ENCODE measurements at places on chromosomes 7 and 10. TPM values are rescaled to one million over a fixed set of nuclear protein-coding genes. Genes with fewer than 3 reads are reported as not detected.

DNA sequence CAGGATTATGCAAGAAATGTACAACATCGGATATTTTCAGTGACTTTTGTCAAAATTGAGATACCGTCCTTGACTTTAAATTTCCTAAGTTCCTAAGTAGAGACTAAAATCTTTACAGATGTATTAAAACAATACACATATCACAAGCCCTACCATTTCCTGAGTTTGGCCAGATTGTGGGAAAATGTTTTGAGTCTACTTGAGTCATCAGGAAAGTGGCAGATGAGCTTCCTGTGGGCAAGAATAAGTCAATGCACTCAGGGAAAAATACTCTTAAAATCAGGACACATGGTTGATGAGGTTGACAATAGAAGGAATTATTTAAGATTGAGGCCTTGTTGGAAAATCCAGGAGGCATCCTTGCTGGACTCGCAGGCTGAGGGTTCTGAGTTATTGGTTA is 162.5 kb downstream of the SNX10 start:
- no peak for DNase-seq

- no peak for DNase-seq
These were observed 3.9 kb upstream of the CDK6 start for GRCh38 chr7:92840316-92840715.

- no peak for DNase-seq
These were observed 118.8 kb downstream of the IQUB start for GRCh38 chr7:123415625-123416024.

DNA sequence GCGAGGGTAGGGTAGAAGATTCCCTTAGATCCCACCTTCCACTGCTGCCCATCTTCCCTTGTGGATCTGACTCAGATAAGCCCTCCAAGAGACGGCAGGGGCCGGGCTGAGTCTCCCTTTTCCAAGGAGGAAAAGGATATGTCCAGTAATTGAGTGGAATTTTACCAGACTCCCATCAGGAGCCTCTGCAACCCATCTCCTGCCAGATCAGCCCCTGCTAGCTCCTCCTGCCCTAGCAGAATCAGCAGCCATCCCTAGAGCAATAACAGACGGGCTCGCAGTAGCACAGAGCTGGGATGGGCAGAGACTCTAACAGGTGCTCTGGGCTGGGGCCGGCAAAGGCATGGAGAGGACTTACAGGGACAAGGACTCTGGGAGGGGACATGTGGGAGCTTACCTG is 73.5 kb downstream of the C10orf105 start:
- no peak for DNase-seq

- DNase-seq: no peak
These were observed 35.9 kb upstream of the ASAH2 start for GRCh38 chr10:50286996-50287803.

- DNase-seq: no peak
These were observed 65.5 kb downstream of the CPVL start for GRCh38 chr7:29080803-29081202.

DNA sequence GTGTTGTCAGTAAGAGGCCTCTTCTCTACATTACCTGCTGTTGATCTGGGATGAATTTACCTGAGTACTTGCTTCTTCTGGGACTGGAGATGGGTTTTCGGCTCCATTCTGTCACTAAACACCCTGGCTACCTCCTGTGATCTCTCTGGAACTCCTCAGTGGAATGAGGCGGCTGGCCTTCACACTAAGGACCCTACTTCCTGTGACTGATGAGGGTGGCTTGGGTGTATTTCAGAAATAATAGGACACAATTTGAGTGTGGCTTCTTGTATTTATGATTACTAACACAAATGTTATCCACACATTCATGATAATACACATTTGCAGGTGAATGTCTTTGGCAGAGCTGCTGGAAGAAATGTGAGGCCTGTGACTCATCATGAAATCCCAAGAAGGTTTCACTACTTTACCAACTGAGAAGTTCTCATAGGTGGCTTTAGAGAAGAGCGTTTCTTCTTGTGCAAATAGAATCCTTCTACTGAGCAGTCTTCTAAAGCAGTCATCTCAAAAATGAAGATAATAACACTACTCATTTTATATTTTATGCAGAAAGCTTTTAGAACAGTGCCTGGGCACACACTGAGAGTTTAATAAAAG is 21.3 kb upstream of the EVX1 start:
- no peak for DNase-seq

- DNase-seq: no peak
These were observed 8.4 kb upstream of the GBX1 start for GRCh38 chr7:151175793-151176311.

DNA sequence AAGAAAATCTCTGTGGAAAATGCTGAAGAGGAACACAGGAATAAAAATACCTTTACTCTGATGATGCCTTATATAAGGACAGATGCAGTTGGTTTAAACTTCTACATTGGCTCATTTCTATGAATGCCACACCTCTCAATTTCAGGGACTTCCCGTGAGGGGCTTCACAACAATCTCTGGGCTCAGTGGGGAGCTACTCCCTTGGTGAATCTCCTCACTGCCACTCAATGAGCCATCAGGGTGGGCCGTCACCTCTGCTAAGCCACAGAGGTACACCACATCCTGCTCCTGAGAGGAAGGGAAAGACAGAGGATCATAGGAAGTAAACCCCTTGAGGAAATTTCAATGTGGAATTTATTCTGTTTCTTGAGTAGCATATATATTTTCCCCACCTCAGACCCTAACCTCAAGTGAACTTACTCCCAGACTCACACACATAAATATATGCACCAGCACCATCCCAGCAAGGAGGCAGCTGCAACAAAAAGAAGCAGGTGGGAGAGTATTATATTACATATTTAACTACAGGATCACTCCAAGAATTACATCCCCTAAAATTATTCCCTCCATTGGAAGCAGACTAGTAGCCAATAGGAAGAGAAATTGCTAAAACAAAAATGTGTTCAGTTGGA is 63.3 kb upstream of the PRSS1 start:
- DNase-seq: no peak

GRCh38 chr7:13639396-13639795 is 350.1 kb downstream of the ETV1 start:
- no peak for DNase-seq

DNA sequence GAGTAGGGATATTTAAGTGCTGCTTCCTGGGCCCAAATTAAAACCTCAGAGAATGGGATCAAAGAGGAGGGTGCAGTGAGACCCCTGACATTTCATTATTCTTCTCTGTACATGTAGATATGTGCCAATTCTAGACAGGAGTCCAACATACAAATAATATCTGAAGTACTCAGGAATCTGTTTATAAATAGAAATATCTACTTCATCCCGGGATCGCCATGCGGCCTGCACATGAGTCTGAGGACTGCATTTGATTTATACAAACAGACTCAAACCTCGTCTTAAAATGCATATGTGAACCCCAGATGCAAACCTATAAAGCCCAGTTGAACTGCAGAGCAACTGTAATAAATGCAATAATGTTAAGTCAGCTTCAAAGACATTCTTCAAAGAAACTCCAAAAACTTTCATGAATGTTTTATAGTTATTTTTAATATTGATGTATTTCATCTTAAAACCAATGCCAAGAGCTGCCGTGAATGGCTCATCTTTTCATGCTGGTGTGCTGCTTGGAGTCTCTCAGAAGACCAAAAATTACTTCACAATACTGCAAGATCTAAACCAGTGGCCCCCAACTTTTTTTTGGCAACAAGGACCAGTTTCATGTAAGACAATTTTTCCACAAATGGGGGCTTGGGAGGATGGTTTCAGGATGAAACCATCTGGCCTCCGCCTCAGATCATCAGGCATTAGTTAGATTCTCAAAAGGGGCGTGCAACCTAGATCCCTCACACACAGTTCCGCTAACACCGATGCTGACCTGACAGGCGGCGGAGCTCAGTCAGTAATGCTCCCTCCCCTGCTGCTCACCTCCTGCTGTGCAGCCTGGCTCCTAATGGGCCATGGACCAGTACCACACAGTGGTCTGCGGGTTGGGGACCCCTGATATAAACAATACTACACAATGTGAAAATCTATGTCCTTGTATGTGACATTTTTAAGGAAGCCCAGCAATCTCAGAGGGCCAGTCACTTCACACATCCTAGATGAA is 166.9 kb downstream of the PARD3 start:
- no peak for DNase-seq

- no peak for DNase-seq
These were observed 295.9 kb downstream of the CSTF2T start for GRCh38 chr10:51403521-51403920.

The MYO3A gene
- total RNA-seq: 0.33 TPM

The PDE6C gene
- not detected for total RNA-seq

The ELN gene
- total RNA-seq: 6.4 TPM

The APBB1IP gene
- total RNA-seq: 0.83 TPM
